ENCODE measurements at places on chromosomes 7 and 10.

DNA sequence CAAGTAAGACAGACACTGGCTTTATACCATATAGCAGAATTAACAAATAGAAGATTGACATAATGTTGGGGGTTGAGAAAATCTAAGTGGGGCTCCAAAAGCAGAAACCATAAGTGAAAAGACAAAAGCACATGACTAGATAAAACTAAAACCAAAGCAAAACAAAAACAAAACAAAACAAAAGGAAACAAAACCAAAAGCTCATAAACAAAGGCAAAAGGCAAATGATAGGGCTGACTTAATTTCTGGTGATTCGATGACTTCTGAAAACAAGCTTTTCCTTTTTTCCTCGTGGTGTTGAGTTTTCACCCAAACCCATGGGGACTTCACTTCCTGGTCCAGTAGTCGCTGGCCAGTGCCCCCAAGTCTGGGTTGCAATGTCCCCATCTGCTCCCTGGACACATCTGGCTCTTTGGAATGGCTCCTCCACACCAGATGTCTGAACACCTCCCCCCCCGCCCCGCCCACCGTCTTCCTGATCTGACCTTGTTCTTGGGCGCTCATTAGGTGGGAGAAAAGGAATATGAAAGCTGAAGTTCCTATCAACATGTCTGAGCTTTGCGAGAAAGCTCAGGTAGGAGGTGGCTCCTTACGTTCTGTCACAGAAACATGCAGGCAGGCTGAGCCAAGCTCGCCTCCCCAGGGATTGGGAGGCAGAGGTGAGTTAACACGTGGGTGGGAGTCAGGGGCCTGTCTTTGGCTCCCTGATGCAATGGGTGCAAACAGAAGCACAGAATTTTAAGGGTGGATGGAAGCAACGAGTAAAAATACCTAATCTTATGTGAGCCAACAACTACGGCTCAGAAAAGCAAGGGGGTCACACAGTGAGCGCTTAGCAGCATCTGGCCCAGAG is 121.0 kb downstream of the NEURL1 start:
- DNase-seq, result no peak

GRCh38 chr10:12351447-12351846 is 2.1 kb downstream of the CAMK1D start:
- no peak for DNase-seq

GRCh38 chr7:2667843-2668242 is 20.2 kb upstream of the AMZ1 start:
- DNase-seq, result no peak

GRCh38 chr10:75400163-75400770 is 1.3 kb downstream of the ZNF503 start:
- DNase-seq, result no peak

DNA sequence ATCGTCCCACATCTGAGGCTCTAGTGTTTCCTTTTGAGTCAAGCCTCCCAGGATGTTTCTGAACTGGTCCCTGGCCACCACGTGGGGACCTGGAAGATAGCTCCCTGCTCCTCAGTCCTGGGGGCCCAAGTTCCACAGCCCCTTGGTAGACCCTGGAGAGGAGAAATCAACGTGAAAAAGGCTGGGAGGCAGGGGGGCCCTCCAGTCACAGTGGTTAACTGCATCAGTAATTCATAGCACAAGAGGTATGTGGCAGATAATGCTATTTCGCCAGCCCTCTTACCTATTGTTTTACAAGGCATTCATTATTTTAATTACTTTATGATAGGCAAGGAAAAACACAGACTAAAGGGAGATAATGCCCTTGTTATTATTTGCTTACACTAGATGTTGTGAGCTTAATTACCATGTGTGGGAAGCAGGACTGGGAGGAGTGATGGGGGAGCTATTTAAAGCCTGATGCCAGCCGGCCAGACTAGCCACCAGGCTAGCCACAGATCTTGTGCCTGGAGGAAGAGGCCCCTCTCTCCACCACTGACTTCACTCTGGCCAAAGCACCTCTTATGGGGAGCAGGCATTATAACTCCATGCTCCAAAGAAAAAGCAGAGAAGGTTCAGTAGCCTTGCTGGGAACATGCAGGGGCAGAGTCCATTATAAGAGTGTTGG is 230.7 kb downstream of the KCNMA1 start:
- no peak for DNase-seq

Data from stimulated activated CD8-positive, alpha-beta memory T cell treated with anti-CD3 and anti-CD28 coated beads, Interleukin-15, amount 100 ng/mL, for 4 hours (primary cell).